ENCODE measurements at places on chromosomes 12 and 14.

DNA sequence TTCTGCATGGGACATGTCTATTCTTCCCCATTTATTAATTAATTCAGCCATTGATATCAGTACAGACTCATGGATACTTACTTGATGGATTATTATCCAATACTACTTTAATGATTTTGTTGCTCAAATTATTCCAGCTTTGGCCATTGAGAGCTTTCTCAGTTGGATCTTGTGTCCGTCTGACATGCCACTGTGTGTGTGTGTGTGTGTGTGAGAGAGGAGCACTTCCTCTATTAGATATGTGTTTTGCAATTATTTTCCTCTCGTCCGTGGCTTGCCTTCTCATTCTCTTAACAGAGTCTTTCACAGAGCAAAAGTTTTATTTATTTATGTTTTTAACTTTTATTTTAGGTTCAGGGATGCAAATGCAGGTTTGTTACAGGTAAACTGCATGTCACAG, 194.2 kb downstream of the ADGRD1 start:
- no peak for DNase-seq

DNA sequence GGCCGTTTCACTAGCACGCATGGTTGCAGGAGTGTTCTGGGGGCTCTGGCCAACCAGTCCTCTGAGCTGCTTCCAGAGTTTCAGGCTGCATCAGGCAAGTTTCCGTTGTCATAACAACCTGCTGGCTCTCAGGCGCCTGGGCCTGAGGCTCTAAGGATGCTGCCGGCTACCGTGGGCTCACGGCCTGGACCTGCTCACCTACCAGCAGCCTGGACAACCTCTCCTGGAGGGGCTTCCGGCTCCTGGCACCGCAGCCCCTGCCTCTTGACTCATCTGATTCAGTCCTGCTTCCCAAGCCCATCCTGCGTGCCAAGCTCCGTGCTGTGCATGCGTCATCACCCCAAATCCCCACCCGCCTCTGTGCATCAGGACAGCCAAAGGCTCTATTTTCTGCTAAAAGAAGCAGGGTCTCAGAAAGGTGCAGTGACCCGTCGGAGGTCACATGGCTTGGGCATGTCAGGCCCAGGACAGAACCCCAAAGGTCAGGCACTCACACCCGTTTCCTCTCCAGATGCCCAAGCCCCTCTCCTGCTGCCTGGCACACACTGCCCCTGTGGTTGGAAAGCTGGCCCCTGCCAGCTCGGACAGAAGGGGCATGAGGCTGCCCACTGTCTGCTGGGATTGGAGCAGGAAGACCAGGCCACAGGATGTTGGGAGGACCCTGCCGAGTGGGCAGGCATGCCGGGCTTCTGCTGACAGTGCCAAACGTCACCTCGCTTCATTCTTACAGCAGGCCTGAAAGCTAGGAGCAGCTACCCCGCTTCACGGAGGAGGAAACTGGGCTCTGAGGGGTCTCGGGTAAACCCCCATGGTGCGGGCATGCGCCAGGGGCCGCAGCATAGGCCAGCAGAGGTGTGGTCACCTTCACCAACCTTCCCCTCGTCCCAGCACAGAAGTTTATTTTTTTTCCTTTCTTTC, 5.7 kb downstream of the BEGAIN start:
- DNase-seq = no peak

- DNase-seq = no peak
Observed at GRCh38 chr12:78457938-78458337, 406.6 kb upstream of the SYT1 start.

GRCh38 chr12:95977764-95978305, 18.3 kb downstream of the HAL start:
- DNase-seq = no peak

DNA sequence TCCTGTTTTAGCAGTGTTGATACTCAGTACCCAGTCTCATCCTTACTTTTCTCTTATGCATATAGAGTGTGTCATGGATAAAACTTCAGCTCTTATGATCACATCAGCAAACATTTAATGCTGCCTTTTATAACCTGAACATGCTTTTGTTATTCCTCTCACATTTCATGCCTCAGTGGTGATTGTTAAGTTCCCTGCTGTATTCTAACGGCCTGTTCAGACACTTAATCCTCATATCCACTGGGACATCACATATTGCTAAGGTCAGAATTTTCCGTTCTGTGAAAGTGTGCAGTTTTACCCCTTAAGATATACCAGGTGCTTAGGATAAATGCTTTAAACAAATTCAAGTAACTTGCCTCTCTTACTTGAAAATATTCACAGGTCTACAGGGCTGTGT, 268.7 kb upstream of the SEL1L start:
- no peak for DNase-seq

- no peak for DNase-seq
Observed at GRCh38 chr14:71701990-71702389, 230.2 kb upstream of the RGS6 start.

GRCh38 chr14:59419303-59419702, 45.9 kb downstream of the GPR135 start:
- DNase-seq = no peak

GRCh38 chr14:92647797-92648279, 100.6 kb downstream of the LGMN start:
- no peak for DNase-seq

GRCh38 chr12:122085591-122085990, 7.0 kb downstream of the MLXIP start:
- DNase-seq = no peak

Measured in RCC 7860 (cell line).